ENCODE measurements at places on chromosomes 11 and 22. TPM values are rescaled to one million over a fixed set of nuclear protein-coding genes. Genes with fewer than 3 reads are reported as not detected.

PATE2 gene
- not detected for total RNA-seq

OR51B5 gene
- total RNA-seq = not detected

SYT12 gene
- not detected for total RNA-seq

DBX1 gene
- not detected for total RNA-seq

MMP10 gene
- not detected for total RNA-seq

PICK1 gene
- 28.0 TPM for total RNA-seq

DNA sequence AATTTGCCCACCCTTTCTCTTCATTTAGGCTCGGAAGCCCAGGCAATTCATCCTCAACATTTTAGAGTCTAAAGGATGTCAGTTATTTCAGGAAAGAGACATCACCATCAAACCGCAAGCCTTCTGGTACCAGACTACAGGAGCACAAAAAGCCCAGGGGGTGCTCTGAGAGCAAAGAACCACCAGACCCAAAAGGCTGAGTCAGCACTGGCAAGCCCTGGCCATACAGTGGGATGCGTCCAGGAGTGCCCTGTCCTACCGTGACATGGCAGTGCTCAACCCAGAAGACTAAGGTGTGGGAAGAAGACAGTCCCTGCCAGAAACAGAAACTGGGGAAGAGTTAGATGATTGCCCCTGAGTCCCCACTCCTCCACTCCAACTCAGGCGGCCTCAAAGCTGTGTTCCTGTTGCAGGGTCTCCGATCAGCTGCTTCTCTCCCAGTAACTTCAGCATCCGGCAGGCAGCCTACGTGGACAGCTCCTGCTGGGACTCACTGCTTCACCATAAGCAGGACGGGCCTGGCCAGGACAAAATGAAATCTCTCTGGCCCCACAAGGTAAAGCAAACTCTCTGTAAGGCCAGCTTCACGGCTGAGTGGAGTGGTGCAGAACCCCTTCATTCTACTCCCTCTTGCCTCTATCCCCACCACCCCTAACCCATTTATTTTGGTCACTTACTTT lies 1.5 kb downstream of the PANX3 start:
- DNase-seq = no peak
- no peaks in the 10 kb centered on the region for H3K36me3 ChIP-seq
- no peaks in the 10 kb centered on the region for H3K27me3 ChIP-seq
- H3K27ac ChIP-seq = no peak overlapping the region

DNA sequence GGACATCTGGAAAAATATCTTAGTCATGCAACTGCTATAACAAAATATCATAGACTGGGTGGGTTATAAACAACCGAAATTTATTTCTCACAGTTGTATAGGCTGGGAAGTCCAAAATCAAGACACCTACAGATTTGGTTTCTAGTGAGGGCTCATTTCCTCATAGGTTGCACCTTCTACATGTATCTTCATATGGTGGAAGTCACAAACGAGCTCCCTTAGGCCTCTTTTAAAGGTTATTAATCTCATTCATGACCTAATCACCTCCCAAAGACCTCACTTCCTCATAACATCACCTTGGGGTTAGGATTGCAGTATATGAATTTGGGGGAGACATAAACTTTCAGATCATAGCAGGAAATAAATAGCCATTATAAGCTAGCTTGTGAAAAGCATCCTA lies 85.2 kb downstream of the INTS4 start:
- DNase-seq = no peak
- H3K27me3 ChIP-seq = no peaks in the 10 kb centered on the region
- no peak overlapping the region for H3K4me3 ChIP-seq
- peaks cover 14% of the 10 kb centered on the region for H3K36me3 ChIP-seq
- no peak overlapping the region for H3K27ac ChIP-seq

DNA sequence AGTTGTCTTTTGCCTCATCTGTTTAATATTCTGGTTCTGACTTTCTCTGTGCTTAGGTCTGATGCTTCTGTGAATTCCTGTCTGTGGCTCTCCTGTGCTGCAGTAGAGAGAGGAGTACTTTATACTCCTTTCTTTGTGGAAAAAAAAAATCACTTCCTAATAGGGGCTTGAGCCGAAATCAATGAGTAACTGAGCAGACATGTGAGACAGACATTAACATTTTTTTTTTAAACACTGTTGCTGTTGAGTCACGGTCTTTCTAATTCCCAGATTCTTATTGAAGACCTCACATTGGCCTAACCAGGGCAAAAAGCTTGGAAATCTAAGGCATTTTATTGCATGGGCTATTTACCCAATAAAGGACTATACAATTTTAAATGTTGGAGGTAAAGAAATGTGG lies 86.1 kb downstream of the GRM5 start:
- no peak overlapping the region for H3K4me3 ChIP-seq
- no peaks in the 10 kb centered on the region for H3K27me3 ChIP-seq
- H3K4me1 ChIP-seq = no peaks in the 10 kb centered on the region
- no peak overlapping the region for H3K27ac ChIP-seq
- no peaks in the 10 kb centered on the region for H3K36me3 ChIP-seq

DNA sequence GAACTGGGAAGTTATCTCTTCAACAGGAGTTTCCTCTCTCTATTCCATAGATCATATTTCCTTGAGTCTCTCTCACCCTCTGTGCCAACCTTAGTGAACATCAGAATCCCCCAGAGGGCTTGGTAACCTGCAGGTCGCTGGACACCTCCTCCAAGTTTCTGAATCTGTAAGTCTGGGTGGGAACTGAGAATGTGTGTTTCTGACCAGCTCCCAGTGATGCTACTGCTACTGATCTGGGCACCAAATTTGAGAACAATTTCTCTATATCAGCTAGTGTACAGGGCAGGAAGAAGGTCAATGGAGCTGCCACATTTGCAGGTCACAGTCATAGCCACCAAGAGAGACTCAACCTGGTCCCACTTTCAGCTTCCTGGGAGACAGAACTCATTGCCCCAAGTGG lies 62.9 kb downstream of the RCN1 start:
- no peaks in the 10 kb centered on the region for H3K27me3 ChIP-seq
- no peak for DNase-seq
- no peak overlapping the region for H3K4me3 ChIP-seq

DNA sequence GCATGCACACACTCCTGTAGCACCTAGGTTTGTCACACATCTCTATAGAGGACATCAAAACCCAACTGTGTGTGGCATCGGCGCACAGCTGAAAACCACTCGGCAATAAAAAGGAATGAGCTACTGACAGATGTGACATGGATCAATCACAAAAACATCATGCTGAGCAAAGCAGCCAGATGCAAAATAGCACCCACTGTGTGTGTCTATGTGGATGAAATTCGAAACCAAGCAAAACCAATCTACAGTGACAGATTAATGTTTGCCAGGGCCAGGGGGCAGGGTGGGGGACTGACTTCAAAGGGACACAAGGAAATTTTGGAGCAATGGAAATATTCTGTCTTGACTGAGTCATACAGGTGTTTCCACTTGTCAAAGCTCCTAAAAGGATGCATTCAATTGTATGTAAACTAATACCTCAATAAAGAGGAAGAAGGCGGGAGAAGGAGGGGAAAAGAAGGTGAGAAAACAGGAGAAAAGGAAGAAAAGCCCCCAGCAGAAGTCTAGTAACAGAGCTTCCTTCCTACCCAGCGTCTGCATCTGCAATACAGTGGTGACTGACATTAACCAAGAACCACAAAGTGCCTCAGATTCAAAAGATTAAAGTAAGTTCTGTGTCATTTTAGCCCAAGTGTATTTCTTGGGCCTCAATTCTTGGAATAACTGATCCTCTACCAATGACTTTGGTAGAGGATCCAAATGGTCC lies 49.8 kb downstream of the PACSIN2 start:
- H3K36me3 ChIP-seq = no peaks in the 10 kb centered on the region
- H3K4me3 ChIP-seq = no peak overlapping the region
- H3K4me1 ChIP-seq = peaks cover 16% of the 10 kb centered on the region

DNA sequence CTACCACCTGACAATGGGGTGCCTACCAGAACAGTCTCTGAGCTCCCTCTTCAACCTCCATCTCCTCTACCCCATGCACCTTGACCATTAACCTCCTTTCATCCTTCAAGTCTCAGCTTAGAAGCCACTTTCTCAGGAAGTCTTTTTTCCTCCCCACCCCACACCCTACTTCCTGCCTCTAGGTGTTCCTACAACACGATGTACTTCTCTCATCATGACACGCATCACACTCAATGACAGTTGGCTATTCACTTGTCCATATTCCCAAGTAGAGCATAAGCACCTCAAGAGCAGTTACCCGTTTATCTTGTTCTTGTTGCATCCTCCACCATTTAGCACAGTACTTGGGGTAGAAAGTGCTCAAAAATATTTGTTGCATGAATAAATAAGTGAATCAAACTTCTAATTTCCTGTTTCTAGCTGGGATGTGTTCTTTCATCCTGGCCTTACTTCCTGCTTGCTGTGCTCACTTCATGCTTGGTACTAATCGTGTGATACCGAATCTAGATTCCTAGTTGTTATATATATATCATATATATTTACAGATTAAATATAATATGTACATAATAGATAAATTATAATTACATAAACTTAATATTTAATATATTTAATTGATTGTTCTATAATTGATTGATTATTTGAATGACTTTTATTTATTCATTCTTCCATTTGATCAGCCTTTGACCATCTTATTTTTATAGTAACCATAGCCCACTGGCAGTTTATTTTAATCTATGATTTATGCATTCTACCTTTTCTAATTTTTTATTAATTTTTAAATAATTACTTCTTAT lies 177.5 kb upstream of the TMEM45B start:
- H3K27me3 ChIP-seq = no peaks in the 10 kb centered on the region
- no peak overlapping the region for H3K27ac ChIP-seq
- DNase-seq = no peak
- H3K4me1 ChIP-seq = no peaks in the 10 kb centered on the region

DNA sequence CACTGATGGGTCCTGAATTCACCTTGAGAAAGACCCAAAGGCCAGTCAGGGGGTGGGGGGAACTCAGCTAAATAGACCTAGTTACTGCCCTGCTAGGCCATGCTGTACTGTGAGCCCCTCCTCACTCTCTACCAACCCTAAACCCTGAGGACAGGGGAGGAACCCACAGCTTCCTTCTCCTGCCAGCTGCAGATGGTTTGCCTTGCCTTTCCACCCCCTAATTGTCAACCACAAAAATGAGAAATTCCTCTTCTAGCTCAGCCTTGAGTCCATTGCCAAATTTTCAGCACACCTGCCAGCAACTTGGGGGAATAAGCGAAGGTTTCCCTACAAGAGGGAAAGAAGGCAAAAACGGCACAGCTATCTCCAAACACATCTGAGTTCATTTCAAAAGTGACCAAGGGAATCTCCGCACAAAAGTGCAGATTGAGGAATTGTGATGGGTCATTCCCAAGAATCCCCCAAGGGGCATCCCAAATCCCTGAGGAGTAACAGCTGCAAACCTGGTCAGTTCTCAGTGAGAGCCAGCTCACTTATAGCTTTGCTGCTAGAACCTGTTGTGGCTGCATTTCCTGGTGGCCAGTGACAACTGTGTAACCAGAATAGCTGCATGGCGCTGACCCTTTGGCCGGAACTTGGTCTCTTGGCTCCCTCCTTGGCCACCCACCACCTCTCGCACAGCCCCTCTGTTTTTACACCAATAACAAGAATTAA lies 2.4 kb upstream of the TTC36 start:
- H3K4me3 ChIP-seq = no peak overlapping the region
- peaks cover 18% of the 10 kb centered on the region for H3K4me1 ChIP-seq
- DNase-seq = no peak
- peaks cover 33% of the 10 kb centered on the region for H3K36me3 ChIP-seq
- H3K27ac ChIP-seq = no peak overlapping the region

- H3K27ac ChIP-seq = no peak overlapping the region
- no peak for DNase-seq
Measured at GRCh38 chr11:93967258-93967657, 53.9 kb upstream of the HEPHL1 start.

DNA sequence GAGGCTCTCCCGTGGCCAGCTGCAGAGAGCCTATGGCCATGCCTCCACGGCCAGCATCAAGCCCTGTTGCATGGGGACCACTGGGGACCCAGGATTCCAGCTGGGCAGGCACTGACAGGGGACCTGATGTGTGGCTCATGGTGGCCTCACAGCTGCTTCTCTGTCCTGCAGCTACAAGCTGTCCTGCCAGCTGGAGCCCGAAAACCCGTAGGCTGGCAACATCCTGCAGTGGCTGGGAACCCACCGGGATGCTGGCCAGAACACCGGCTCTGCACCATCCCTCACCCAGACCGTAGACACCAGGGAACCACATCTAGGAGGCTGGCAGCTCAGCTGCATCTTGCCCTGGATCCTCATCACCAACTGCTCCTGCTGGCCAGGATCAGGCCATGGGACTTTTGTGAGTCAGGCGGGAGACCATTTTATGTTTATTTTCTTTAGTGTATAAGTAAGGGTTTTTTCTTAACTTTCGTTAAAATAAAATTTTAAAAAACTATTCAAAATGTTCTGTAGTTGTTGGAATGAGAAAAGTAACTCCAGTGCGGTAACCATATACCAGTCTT lies 7.9 kb downstream of the RGL4 start:
- peaks cover 43% of the 10 kb centered on the region for H3K4me1 ChIP-seq
- H3K27me3 ChIP-seq = no peaks in the 10 kb centered on the region
- DNase-seq = no peak
- H3K4me3 ChIP-seq = no peak overlapping the region

DNA sequence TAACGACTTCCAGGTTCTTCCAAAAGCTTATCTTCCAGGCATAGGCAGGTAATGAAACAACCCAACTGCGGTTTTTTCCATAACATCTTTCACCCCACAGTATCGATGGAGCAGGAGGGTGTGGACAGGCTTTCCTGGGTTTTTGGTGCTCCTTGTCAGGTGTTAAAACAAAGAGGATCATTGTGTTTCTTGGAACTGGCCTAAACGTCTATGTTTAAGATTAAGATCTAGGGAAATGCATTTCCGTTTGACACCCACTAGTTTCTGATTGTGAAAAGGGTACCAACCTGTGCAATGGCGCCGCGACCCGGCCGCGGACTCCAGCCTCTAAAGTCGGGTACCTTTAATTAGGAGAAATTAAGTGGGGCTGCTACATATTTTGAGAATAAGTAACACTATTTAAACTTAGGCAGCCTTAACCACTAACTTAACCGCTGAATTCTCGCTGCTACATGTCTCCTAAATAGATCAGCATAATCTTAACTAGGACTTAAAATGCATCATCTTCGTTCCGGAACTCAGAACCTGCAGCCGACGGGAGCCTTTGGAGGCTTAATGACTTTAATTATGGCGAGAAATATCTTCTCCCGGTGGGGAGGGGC lies 31.5 kb downstream of the C22orf31 start:
- H3K27me3 ChIP-seq = peaks cover 17% of the 10 kb centered on the region
- no peaks in the 10 kb centered on the region for H3K36me3 ChIP-seq
- H3K4me1 ChIP-seq = peaks cover 11% of the 10 kb centered on the region
- no peak overlapping the region for H3K4me3 ChIP-seq

DNA sequence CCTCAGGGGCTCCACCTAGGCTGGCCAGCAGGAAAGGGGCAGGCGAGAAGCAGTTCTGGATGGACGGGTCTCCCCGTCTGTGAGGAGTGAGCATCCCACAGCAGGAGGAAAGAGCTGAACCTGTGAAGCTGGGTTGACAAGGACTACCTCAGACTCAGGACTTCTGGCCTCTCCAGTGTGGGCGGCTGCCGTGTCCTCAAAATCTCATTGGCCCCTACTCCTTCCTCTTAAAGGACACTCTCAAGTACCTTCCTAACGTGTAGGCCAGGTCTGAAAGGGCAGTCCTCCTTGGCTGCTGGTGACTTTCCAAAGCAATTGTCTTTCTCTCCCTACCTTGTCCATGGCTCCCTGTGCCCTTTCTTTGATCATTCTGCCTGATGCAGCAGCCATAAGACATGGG lies 107.0 kb upstream of the AKIP1 start:
- H3K4me3 ChIP-seq = no peak overlapping the region
- H3K27me3 ChIP-seq = no peaks in the 10 kb centered on the region
- H3K27ac ChIP-seq = no peak overlapping the region
- H3K4me1 ChIP-seq = no peaks in the 10 kb centered on the region
- H3K36me3 ChIP-seq = no peaks in the 10 kb centered on the region

- no peak overlapping the region for H3K4me3 ChIP-seq
- no peaks in the 10 kb centered on the region for H3K27me3 ChIP-seq
- H3K27ac ChIP-seq = no peak overlapping the region
- peaks cover 18% of the 10 kb centered on the region for H3K4me1 ChIP-seq
- DNase-seq = no peak
- H3K36me3 ChIP-seq = peaks cover 43% of the 10 kb centered on the region
Measured at GRCh38 chr22:46801826-46802607, 39.6 kb downstream of the TBC1D22A start.

Data from CD4-positive, alpha-beta memory T cell (primary cell).